B cell (primary cell): ENCODE measurements at places on chromosomes 16 and 17.

- DNase-seq = peak; percentile 78
Measured at GRCh38 chr17:879546-880442, 97.6 kb downstream of the MRM3 start.

DNA sequence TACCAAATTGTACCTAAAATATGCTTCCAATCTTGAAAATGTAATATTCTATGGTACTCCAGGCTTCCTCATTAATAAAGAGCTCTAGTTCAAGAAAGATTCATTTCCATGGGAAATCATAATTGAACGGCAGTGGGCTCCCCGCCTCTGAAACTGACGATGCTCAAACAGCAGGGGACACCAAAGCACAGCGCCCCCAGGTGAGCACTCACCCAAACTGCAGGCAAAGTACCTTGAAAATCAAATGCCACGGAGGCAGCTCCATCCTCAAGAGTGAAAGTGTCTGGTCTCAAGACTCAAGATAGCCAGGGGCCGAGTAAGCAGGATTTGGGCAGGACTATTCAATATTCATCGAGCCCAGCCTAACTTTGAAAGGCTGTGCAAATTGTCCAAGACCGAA lies 217.4 kb upstream of the TNRC6C start:
- no peak for DNase-seq

- no peak for DNase-seq
Measured at GRCh38 chr17:48505788-48506187, 25.0 kb downstream of the HOXB1 start.

DNA sequence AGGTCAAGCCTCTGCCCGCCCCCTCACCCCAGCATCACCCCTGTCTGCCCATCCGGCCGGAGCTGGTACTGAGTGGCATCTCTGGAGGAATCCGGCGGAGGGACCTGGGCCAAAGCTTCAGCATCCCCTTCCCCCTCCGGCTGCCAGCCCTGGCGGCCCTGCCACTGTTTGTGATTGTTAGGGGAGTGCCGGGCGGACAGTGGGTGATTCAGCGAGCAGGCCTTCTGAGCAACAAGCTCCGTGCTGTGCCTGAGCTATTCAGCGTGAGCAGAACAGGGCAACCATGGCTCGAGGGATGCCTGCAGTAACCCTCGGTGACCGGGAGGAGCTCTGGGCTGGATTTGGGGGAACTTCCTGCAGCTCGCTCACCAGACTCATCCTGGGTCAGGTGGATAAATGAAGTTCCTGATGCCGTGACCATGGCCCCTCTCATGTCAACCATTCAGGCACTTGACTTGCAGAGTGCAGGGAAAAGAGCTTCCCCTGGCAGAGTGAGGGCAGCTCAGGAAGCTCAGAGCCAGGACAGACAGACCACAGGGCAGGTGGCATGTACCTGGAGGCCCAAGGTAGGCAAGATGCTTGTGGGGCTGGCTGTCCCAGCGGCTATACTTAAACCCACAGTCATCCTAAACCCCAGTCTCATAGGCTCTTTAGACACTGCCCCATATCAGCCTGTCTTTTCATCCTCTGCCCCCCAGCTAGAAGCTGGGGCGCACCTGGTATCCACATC lies 24.3 kb upstream of the MLKL start:
- no peak for DNase-seq

DNA sequence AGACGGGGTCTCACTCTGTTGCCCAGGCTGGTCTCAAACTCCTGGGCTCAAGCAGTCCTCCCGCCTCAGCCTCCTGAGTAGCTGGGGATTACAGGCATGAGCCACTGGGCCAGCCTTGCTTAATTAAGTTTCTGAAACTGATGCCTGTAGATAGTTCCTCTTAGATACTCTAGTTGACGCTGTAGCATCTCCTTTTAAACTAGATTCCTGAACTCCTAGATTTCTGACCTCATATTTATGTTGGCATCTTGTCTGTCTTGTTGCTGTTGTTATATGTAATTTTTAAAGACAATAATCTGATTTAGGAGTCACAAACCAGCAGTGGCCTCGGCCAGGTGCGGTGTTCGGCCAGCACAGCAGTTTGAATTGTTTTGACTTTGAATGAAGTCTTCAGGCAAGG lies 37.5 kb downstream of the DHRS7B start:
- DNase-seq = no peak

GRCh38 chr16:85593494-85594221 lies 19.5 kb upstream of the GSE1 start:
- DNase-seq = no peak

- no peak for DNase-seq
Measured at GRCh38 chr17:16191604-16192003, 23.7 kb downstream of the NCOR1 start.

- DNase-seq = no peak
Measured at GRCh38 chr16:19618876-19619275, 63.4 kb downstream of the VPS35L start.

DNA sequence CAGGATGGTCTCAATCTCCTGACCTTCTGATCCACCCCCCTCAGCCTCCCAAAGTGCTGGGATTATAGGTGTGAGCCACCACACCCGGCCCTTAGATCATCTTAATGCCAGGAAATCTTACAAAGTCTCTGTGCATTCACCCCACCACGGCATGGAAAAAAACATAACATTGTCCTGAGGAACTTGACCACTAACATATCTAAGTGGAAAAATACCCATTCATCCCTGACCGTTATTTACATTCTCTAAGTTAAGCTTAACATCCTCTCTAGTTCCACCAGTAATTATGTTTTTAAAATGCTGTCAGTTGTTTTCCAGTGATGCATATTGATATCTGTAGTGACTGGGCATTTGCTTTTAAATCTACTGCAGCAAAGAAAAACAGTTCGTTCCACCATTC lies 3.4 kb upstream of the HID1 start:
- no peak for DNase-seq

- no peak for DNase-seq
Measured at GRCh38 chr17:31256936-31257335, 40.1 kb downstream of the OMG start.

DNA sequence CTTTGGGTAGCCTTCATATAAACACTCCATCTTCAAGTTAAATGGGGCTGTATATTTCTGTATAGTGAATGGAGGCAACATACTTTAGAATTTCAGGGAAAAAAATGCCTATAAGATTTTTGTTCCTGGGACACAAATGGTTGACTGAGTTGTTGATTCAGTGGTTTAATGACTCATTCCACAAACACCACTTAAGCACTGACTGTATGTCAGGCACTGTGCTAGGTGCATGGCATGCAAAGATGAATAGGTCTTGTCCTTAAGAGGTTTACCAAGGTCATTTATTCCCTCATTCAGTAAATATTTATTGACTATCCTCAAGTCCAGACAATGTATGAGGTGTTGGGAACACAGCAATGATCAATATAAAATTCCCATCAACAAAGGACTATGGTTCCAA lies 417.1 kb downstream of the CA10 start:
- no peak for DNase-seq

DNA sequence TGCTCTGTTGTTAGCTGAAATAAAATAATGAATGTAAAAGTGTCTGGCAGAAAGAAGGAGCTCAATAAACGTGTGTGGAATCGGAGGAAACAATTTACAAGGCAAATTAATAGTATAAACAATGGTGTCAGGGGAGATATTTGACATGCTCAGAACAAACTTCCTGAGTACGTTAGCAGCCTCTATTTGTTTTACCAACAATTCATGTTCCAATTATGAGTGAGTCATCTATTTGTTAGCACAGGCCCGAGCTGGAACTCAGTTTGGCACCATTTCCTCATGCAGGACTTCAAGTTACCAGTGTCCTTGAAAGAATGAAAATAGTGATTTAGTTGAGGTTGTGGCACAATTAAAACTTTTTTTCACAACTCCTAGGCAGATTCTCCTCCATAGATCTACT lies 9.1 kb downstream of the ASIC2 start:
- no peak for DNase-seq
